H9 (cell line): ENCODE measurements at places on chromosomes 12 and 14.

GRCh38 chr12:94240171-94240570 is 91.8 kb downstream of the PLXNC1 start:
- H3K27me3 ChIP-seq, result no peaks in the 10 kb centered on the region
- no peaks in the 10 kb centered on the region for H3K4me1 ChIP-seq
- H3K4me3 ChIP-seq, result no peak overlapping the region
- no peak overlapping the region for H3K27ac ChIP-seq
- DNase-seq, result no peak
- no peaks in the 10 kb centered on the region for H3K36me3 ChIP-seq

- no peaks in the 10 kb centered on the region for H3K4me1 ChIP-seq
- no peaks in the 10 kb centered on the region for H3K27me3 ChIP-seq
- H3K27ac ChIP-seq, result no peak overlapping the region
- peak overlapping the region; percentile 95 for H3K4me3 ChIP-seq
- no peak for DNase-seq
These were observed 618 bp downstream of the SEC23A start for GRCh38 chr14:39102265-39102968.

DNA sequence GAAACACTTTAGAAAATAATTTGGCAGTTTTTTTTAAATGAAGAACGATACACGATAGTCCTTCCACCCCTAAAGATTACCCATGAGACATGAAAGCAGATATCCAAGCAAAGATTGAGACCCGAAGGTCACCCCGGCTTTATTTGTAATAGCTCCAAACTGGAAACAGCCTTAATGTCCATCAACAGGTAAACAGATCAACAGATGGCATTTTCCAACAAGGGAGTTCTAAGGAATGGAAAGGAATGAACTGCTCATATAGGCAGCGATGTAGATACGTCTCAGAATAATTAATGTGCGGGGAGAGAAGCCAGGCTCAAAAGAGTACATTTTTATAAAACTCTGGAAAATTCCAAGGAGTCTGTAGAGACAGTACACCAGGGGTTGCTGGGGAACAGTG is 23.7 kb upstream of the MEG3 start:
- no peak overlapping the region for H3K4me3 ChIP-seq
- peaks cover under 1% of the 10 kb centered on the region; the same call in 1 of the 3 replicates for H3K36me3 ChIP-seq
- H3K27me3 ChIP-seq, result no peaks in the 10 kb centered on the region; the same call in 1 of the 2 replicates

DNA sequence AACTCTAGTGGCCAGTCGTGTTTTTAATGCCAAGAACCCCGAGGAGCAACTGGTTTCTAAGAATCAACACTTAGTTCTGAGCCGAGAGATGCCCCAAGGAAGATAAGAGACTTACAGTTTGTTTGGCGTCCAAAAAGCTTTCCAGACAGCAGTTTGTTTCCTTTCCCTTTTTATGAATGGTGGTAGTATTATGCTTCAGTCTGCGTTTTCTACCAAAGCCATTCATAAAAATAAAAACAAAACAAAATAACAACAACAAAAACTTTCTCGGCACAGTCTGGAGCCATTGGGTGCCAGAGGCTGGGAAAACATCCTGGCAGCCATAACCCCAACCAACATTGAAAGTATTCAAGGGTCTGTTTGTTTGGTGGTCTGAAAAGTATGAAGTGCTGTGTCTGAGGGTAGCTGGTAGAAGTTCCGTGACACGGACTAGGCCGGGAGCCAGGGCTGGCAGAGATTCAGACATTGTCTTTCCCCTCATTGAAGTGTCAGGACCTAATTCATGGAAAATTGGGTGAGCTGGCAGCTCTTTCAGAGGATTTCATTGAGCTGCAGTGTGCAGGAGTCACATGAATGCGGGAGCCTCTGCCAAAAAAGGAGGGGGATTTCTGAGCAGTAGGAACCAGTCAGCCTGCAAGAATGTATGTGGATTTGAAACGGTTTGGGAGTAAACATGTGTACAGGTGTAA is 124.2 kb downstream of the HMGA2 start:
- H3K27ac ChIP-seq, result no peak overlapping the region
- no peak for DNase-seq
- H3K4me1 ChIP-seq, result no peaks in the 10 kb centered on the region
- H3K4me3 ChIP-seq, result no peak overlapping the region
- no peaks in the 10 kb centered on the region; the same call in 1 of the 2 replicates for H3K36me3 ChIP-seq

GRCh38 chr14:33210311-33210710 is 271.6 kb downstream of the NPAS3 start:
- H3K36me3 ChIP-seq, result no peaks in the 10 kb centered on the region
- DNase-seq, result no peak
- H3K27ac ChIP-seq, result no peak overlapping the region
- no peaks in the 10 kb centered on the region for H3K27me3 ChIP-seq

- no peaks in the 10 kb centered on the region for H3K27me3 ChIP-seq
- no peak overlapping the region for H3K4me3 ChIP-seq
- no peaks in the 10 kb centered on the region for H3K4me1 ChIP-seq
- no peaks in the 10 kb centered on the region for H3K36me3 ChIP-seq
- DNase-seq, result no peak
These were observed 108.2 kb upstream of the CCDC91 start for GRCh38 chr12:28082096-28082495.

- H3K4me3 ChIP-seq, result no peak overlapping the region
- no peaks in the 10 kb centered on the region for H3K27me3 ChIP-seq
- H3K4me1 ChIP-seq, result no peaks in the 10 kb centered on the region
- no peak overlapping the region for H3K27ac ChIP-seq
These were observed 6.8 kb downstream of the CDKL1 start for GRCh38 chr14:50389668-50390441.

GRCh38 chr14:95690815-95691214 is 4.6 kb downstream of the TCL1B start:
- H3K4me3 ChIP-seq, result no peak overlapping the region; the same call in 2 of the 3 replicates
- no peaks in the 10 kb centered on the region for H3K36me3 ChIP-seq
- H3K27me3 ChIP-seq, result peaks cover under 1% of the 10 kb centered on the region; the same call in 1 of the 2 replicates
- DNase-seq, result no peak

DNA sequence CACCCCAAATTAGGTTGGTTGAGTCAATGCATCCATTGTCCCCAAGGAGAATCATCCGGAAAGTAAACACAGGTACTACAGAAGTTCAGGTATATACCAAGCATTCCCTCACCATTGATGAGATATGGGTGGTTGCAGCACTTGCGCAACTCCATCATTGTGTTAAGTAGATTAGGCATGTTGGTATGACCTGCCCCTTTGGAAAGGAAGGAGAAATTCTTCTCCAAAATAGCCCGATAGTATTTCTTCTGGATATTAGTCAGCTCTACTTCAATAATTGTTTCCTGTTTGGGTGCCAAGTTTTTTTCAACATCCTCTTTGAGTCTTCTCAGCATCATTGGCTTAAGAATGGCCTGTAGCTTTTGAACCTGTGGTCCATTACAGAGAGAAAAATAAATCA is 21.3 kb upstream of the SUPT16H start:
- no peaks in the 10 kb centered on the region for H3K4me1 ChIP-seq
- H3K27ac ChIP-seq, result no peak overlapping the region
- no peak for DNase-seq
- H3K4me3 ChIP-seq, result no peak overlapping the region

- no peaks in the 10 kb centered on the region for H3K27me3 ChIP-seq
- H3K4me1 ChIP-seq, result no peaks in the 10 kb centered on the region
- H3K27ac ChIP-seq, result no peak overlapping the region
These were observed 14.1 kb upstream of the LRP1-AS start for GRCh38 chr12:57161491-57161890.

GRCh38 chr12:89690925-89691324 is 17.7 kb downstream of the ATP2B1 start:
- H3K4me3 ChIP-seq, result no peak overlapping the region
- no peak for DNase-seq
- H3K27ac ChIP-seq, result no peak overlapping the region
- no peaks in the 10 kb centered on the region for H3K27me3 ChIP-seq
- no peaks in the 10 kb centered on the region for H3K36me3 ChIP-seq

DNA sequence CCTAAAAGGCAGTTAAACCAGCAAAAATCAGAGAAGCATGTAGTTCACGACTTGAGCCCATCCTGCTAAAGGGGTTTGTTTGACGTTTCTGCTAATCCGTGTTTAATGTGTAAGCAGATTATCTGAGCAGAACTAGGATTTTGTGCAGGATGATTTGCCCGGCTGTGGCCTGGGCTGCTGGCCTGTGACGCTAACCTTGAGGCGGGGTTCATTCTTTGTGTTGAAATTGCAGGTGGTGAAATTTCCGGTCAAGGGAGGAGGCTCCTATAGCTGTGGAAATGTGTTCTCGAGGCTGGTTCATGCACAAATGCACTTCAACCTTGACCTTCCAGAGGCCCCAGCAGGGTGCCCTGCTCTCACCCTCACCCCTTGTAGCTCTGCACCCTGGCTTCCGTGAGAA is 63.7 kb downstream of the SLC24A4 start:
- no peak overlapping the region for H3K27ac ChIP-seq
- H3K4me3 ChIP-seq, result no peak overlapping the region
- no peaks in the 10 kb centered on the region; the same call in 1 of the 2 replicates for H3K4me1 ChIP-seq
- H3K36me3 ChIP-seq, result no peaks in the 10 kb centered on the region
- no peaks in the 10 kb centered on the region for H3K27me3 ChIP-seq

GRCh38 chr14:53621921-53622320 is 334.7 kb downstream of the BMP4 start:
- no peak overlapping the region for H3K27ac ChIP-seq
- no peaks in the 10 kb centered on the region for H3K4me1 ChIP-seq
- DNase-seq, result no peak
- H3K36me3 ChIP-seq, result no peaks in the 10 kb centered on the region; the same call in 2 of the 3 replicates
- no peak overlapping the region for H3K4me3 ChIP-seq

DNA sequence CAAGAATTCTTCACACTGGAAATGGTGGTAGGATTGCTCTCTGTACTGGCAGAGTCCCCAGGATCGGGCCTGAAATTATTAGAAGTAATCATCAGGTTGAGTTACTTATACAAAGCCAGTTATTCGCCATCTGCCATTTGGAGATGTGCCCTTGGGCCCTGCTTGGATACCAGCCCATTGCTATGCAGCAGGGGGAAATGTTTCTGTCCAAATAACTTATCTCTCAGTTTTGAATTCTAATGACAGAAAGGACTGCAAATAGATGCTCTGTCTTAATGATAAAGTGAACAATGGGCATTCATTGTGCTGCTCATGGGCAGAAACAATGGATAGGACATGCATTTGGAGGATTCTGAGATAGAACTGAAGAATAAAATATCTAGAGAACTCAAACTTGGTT is 139.1 kb upstream of the PELI2 start:
- no peaks in the 10 kb centered on the region for H3K27me3 ChIP-seq
- no peaks in the 10 kb centered on the region; the same call in 1 of the 2 replicates for H3K36me3 ChIP-seq
- no peak overlapping the region for H3K4me3 ChIP-seq
- no peaks in the 10 kb centered on the region for H3K4me1 ChIP-seq

GRCh38 chr12:32181498-32182175 is 75.0 kb downstream of the BICD1 start:
- H3K27ac ChIP-seq, result no peak overlapping the region
- DNase-seq, result no peak
- H3K27me3 ChIP-seq, result no peaks in the 10 kb centered on the region
- no peak overlapping the region for H3K4me3 ChIP-seq
